CD4-positive, CD25-positive, alpha-beta regulatory T cell (primary cell): ENCODE measurements at places on chromosomes 3 and 15.

DNA sequence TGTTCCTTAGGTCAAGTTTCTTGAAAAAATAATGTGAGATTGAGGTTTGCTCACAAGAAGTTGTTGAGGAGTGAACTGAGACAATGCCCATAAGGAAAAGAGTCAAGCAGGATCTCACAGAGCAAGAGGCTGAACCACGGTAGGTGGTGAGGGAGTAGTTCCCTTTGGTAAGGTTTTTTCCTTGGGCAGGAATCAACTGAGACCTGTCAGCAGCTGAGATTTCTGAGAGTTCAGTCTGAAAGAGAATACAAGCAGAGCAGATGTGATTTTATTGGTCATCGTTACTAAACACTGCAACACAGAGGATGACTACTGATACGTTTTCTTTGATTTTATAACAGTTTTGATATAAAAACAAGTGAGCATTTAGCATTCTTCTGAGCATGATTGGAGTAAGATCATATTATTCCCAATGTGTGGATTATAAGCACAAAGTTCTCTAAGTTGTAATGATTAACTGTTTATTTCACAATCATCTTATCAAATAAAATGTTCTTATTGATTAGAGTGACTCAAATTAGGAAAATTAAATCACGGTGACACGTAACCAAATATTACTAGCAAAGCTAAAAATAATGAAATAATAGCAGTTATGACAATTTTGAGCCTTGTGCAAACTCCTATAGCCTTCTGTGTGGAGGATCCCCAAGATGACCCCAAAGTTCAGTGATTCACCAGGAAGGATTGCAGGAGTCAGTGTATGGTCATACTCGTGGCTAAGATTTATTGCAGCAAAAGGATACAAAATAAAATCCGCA lies 346.2 kb upstream of the ZNF717 start:
- DNase-seq = no peak

DNA sequence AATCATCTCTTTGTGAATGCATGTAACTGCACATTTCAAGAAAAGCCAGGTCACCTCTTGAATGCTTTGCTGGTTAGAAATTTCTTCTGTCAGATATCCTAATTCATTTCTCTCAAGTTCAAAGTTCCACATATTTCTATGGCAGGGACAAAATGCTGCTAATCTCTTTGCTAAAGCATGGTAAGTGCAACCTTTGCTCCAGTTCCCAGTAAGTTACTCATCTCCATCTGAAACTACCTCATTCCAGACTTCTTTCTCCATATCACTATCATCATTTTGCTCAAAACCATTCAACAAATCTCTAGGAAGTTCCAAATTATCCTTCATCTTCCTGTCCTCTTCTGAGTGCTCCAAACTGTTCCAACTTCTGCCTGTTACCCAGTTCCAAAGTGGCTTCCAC lies 230.6 kb downstream of the ZMAT3 start:
- no peak for DNase-seq

DNA sequence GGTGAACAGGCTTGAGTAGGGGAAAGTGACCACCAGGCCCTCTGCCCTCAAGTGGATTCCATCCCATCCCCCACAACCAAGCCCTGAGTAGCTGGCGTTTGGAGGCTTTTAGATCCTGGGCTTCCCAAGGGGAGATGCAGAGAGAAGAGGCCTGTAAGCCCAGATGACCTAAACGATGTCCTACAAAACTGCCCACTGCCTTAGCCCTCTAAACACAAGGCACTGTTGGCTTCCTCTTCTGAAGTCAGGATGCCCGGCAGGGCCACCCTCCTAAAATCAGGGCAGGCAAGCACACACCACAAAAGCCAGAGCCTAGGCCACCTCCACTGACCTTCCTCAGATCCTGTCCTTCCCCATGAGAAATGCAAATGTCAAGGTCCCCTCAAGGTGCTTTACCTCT lies 68.6 kb downstream of the ADCY5 start:
- DNase-seq = no peak

- DNase-seq = no peak
Observed at GRCh38 chr3:9864200-9864927, 15.7 kb downstream of the CIDEC start.

DNA sequence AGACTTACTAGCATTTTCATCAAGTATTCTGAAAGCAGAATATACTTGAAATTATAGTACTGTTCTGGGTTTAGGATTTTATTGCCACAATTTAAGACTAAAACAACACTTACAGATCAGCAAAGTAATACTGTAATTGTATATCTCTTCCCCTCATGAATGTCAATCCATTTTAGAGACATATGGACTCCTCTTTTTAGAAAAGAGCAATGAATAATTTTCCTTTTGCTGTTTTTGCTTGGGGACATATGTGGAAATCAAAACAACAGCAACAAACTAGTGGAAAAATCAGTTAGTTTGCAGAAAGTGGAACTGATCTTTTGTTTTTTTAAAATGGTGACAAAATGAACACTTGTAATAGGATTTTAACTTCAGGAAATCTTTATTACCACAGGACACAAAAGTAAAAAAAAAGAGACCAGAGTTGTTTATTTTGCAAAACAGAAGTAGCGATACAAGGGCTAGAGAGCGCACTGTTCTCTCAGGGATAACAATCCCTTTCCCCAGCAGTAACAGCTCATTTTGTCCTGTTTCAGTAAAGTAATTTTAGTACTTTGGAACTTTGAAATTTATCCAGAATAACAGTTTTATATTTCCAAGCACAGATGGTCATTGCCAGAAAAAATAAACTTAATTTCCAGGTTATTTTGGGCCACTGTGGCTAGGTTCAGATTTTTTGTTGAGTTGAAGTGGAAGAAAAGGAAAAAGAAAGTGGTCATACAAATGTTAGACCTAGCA lies 17.1 kb downstream of the LEKR1 start:
- DNase-seq = no peak

GRCh38 chr15:100108846-100109245 lies 232.9 kb downstream of the ADAMTS17 start:
- no peak for DNase-seq

DNA sequence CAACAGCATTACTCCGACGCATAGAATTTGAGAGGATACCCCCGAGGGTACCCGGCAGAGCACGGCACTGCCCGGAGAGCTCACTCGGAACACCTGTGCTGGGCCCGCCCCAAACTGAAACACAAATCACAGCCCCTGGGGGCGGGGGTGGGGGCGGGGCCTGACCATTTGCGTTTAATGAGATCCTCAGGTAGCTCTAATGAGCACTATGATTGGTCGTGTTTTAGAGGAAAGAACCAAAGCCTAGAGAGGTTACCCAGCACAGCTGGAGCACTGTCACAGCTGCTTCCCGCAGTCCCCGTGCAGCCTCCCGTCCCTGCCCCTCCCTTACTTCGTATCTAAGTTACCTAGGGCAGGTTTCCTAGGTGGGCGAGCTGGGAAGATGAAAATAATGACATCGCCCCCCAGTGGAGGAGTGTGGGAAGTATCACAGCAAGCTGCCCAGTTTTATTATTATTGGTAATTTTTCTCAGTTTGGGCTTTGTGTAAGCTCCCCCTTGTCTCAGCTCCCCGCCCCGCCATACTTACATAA lies 187.1 kb downstream of the PDE8A start:
- DNase-seq = peak; percentile 40
